ENCODE measurements at places on chromosomes 6 and 20. TPM values are rescaled to one million over a fixed set of nuclear protein-coding genes. Genes with fewer than 3 reads are reported as not detected.

Gene FRS3
- 0.60 TPM for total RNA-seq

Gene SLC32A1
- not detected for total RNA-seq

Gene GTSF1L
- not detected for total RNA-seq

Gene NKX2-2
- not detected for total RNA-seq

Gene NKX2-4
- not detected for total RNA-seq

Gene CABLES2
- 0.44 TPM for total RNA-seq

Gene SLCO4A1
- total RNA-seq = 0.65 TPM

Gene ARMC2
- 0.99 TPM for total RNA-seq

Gene PGC
- not detected for total RNA-seq

Gene PACSIN1
- not detected for total RNA-seq

Gene ULBP2
- 0.79 TPM for total RNA-seq

Gene MRAP2
- 1.8 TPM for total RNA-seq

Gene PRKN
- under 0.01 TPM for total RNA-seq

Gene TMEM170B
- 2.0 TPM for total RNA-seq

Gene ISM1
- total RNA-seq = under 0.01 TPM

Gene COL9A1
- not detected for total RNA-seq

Gene SLC2A10
- total RNA-seq = 9.5 TPM

Gene PLA2G7
- not detected for total RNA-seq

Gene NRSN1
- not detected for total RNA-seq

Gene SESN1
- total RNA-seq = 19.0 TPM

Gene KCNK15
- not detected for total RNA-seq

Gene ANGPT4
- not detected for total RNA-seq

Gene CASS4
- total RNA-seq = under 0.01 TPM

Gene RBPJL
- total RNA-seq = not detected

Data from lung microvascular endothelial cell (primary cell).